ENCODE measurements at places on chromosomes 5 and 9.

DNA sequence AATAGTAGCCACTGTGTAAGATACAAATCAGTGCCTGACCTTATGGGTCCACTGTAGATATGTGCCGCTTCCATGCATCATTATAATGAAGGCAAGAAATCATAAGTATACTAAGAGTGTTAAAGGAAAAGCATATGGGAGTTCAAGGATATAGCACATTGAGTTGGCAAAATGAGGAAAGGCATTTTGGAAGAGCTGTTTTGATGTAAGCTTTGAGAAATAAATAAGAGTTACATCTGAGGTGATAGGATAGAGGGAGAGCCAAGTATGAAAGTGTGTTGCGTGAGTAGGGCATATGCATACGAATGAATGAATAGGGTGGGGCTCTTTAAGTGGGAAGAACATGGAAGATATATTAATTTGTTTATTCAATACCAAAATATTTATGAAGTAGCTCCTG is 101.0 kb upstream of the DMAC1 start:
- DNase-seq, result no peak

DNA sequence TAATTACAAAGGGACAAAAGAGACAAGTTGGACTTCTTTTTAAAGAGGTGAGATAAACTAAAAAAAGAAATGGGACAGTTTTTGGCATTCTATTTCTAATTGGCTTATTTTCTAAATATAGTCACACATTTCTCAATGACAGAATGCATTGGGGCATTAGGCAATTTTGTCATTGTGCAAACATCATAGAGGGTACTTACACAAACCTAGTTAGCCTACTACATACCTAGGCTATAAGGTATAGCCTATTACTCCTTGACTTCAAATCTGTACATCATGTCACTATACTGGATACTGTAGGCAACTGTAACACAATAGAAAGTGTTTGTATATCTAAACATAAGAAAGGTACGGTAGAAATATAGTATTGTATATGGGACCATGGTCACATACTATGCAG is 56.1 kb downstream of the LSM11 start:
- no peak for DNase-seq

DNA sequence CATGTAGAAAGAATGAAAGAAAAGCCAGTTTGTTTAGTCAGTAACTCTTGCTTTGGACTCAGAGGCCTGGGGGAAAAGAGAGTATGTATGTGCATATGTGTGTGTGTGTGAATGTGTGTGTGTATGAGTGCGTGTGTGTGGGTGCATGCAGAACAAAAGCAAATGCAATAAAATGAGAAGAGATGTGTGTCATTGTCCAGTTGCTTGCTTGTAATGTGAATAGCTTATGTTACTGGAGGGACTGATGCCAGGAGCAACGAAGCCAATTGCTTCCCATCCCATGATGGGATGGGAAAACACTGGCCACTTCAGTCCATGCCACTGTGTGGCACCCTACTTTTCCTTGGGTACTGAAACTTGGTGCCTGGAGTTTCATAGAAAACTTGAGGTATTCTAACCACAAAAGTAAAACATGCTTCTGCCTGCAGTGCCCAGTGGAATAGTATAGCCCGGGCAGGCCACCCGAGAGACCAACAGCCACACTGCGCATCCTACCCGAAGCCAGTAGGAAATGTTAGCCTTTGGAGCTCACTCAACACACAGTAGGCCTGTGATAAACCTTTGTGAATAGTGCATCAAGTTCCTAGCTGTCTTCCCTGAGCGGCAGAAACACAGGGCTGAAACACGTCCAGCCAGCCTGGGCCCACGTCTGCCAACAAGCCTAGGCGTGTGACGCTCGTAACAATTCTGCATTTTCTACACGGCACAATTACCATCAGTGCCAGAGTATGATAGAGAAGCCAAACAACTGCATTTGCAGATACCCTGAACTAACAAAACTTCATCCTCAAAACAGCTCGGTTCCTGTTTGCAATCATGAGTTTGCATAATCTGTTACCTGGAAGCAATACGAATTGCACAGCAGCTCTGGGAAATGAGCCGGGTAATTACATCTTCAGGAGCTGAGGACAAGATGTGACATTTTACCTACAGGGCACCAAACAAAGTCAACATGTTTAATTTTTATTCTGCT is 198.1 kb downstream of the SYK start:
- DNase-seq, result no peak

DNA sequence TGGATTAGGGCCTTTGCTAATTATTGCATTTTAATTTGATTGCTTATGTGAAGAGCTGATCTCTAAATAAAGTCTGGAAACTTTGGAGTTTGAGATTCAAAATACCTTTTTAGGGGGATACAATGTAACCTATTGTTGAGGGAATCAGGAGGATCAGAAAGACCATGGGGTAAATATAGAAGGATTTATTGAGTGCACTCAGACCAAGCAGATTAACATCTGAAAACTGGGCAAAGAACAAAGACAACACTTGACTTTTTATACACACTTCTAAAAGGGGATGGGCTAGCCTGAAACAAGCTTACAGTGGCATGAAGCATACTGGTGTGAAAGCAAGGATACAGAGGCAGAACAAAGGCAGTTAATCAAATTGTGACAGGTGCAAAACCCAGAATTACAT is 174.3 kb downstream of the MRPS30 start:
- DNase-seq, result no peak

GRCh38 chr5:3451961-3452360 is 143.7 kb upstream of the IRX1 start:
- no peak for DNase-seq

DNA sequence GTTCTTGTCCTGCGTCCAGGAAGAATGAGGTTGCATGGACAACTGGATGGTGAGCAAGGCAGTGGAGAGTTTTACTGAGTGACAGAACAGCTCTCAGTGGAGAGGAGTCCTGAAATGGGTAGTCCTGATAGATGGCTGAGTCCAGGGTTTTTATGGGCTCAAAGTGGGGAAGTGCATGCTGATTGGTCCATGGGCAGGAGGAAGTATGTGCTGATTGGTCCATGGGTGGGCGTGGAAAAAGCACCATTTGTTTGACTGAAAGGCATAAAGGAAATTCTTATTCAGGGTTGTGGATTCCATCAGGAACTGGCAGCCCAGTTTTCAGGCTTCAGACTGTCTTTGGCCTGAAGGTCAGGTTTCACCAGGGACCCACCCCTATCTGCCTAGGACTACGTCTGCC is 10.6 kb downstream of the FSD1L start:
- no peak for DNase-seq

- DNase-seq, result no peak
Observed at GRCh38 chr5:10624206-10624605, 60.3 kb downstream of the ANKRD33B start.

DNA sequence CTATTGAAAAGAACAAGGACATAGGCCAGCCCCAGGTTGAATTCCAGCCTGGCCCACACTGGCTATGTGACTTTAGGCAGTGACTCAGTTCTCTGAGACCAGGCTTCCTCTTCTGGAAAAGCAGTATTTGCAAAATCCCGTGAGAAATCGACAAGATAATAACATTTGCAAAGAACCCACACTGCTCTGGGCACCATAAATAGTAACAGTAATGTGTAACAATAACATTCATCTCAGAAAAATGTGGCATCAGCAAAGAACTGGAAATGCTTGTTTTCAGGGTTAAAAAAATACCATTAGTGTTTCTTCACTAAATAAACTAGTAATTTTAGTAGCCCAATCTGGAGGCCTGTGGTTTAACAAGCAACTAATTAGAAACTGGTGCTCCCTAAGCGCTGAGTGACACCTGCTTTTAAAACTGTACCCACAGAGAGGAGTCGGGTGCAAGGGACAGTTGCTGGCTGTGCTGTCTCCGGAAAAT is 148.4 kb downstream of the TTLL11 start:
- no peak for DNase-seq

DNA sequence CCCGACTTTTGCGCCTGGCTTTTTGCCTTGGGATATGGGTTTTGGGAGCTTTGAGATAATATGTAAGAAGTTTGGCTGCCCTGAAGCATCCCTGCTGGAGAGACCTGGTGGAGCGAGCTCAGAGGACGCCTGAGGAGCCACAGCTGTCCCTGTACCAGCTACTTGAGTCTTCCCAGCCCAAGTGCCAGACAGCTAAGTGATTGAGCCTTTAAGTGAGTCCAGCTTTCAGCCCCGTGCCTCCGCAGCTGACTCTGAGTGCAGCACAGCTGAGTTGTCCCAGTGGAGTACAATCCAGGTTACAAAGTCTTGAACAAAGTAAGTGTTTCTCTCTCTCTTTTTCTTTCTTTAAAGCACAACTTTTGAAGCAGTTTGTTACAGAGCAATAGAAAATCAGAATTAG is 203.8 kb upstream of the DAP start:
- no peak for DNase-seq

DNA sequence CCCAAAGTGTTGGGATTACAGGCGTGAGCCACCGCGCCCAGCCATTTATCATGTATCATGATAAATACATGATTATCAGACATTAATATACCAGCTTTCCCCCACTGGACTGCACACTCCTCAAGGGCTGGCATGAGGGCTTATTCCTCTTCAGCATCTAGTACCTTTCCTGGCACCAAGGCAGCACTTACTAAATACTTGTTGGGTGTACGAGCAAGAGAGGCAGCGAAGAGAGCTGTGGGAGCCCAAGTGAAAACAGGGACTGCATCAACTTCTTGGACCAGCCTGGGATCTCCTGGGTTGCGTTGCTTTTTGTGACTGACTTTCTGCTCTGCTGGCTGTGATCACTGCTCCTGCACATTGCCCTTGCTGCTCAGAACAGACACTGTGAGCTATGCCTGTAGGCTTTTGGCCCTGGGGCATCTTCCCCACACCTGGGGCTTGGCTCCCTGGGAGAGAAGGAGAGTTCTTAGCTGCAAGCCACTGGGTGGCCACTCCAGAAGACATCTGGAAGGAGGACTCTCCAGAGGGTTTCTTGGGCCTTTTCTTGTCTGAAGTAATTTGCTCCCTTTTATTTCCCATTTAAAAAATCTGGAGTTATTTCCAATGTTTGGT is 224.3 kb downstream of the NR3C1 start:
- DNase-seq, result no peak

DNA sequence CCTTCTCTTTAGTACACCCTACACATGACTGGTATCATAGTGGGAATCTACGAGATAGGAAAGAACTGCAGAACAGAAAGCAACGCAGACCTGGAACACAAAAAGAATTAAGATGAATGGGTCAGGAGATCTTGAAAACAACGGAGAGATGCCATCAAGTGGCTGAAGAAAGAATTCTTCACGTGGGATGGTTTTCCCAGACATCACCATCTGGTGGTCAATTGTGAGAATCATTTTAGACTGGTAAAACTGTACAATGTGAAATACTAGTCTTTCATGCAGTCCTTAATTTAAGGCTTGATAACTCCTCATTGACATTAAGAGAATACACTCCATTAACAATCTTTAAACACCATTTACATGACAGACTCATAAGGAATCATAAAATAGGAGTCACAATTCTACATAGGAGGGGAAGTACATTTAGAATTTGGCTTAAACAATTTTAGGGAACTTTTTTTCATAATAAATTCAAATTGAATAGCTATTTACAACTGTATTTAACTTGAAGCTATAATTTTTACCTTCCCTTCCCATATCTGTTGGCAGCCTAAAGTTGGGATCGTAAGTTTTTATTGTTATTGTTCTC is 128.4 kb upstream of the TRPM3 start:
- DNase-seq, result no peak

GRCh38 chr5:177225798-177226197 is 77.7 kb downstream of the RAB24 start:
- DNase-seq, result no peak

- DNase-seq, result no peak
Observed at GRCh38 chr9:125970340-125970739, 223.2 kb downstream of the PBX3 start.

- DNase-seq, result no peak
Observed at GRCh38 chr9:135034106-135034505, 53.4 kb upstream of the OLFM1 start.

GRCh38 chr9:129981180-129981907 is 61.6 kb downstream of the FNBP1 start:
- DNase-seq, result no peak

- DNase-seq, result no peak
Observed at GRCh38 chr9:3516667-3517330, 9.0 kb downstream of the RFX3 start.

DNA sequence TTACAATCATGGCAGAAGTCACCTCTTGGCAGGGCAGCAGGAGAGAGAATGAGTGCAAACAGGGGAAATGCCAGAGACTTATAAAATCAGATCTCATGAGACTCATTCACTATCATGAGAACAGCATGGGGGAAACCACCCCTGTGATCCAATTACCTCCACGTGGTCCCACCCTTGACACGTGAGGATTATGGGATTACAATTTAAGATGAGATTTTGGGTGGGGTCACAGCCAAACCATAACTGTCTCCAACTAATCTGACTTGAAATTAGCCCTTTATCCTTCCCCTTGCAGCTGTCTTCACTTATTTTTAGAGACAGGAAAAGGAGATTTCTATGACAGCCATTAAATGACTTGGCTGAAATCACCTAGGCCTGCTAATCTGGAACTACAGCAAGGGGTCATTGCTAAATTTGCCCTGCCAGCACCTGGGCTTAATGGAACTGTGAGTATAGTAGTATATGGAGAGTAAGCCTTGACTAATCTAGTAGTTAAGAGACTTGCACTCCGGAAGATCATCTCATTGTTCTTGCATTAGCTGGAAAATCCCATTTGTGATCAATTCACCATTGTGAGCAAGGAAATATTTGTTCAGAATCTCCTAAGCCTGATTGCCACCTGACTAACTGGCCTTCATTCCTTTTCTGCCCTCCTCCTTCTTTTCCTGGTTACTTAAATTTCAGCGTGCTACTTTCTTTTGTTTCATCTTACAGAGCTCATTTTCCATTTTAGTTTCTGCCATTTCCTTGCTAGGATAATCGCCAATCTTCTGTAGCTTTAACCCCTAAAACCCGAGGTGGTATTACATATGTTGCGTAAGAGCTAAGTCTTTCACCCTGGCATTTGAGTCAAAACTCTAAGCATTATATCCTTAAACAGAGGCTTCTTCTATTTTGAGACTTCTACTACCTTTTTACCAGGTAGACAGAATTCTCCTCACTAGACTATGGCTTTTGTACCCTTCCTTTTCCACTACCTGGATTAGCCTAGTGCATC is 65.3 kb upstream of the RUSC2 start:
- no peak for DNase-seq

GRCh38 chr9:31119890-31120454 is 1264.5 kb upstream of the ACO1 start:
- no peak for DNase-seq

- no peak for DNase-seq
Observed at GRCh38 chr9:80156262-80156661, 584.5 kb downstream of the TLE4 start.

GRCh38 chr5:108898707-108899106 is 151.0 kb downstream of the FER start:
- DNase-seq, result no peak

- no peak for DNase-seq
Observed at GRCh38 chr5:167765352-167765751, 526.1 kb upstream of the WWC1 start.

GRCh38 chr9:119963798-119964372 is 594.6 kb upstream of the BRINP1 start:
- no peak for DNase-seq

DNA sequence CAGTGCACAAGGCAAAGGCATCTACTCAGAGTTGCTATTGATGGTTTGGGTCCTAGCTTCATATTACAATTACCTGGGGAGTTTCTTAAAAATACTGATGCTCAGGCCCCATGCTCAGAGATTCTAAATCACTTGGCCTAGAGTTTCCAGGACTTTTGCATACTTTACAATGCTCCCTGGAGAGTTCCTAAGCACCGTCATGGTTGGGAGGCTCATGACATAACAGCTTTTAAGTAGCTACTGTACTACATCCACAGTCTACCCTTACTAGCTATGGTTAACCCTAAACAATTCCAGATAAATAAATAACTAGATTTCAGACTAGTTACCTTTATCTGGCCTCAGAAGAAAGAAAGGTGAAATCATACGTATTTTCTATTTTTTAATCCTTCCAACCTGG is 414.4 kb downstream of the PDE4D start:
- no peak for DNase-seq

Measured in stimulated activated CD4-positive, alpha-beta T cell treated with anti-CD3 and anti-CD28 coated beads, Interleukin-15, amount 100 ng/mL, for 1 hour (primary cell).